Subcutaneous adipose tissue (tissue), 4 donors: ENCODE measurements at places on chromosomes 12 and 14. TPM values are rescaled to one million over a fixed set of nuclear protein-coding genes. Genes with fewer than 3 reads are reported as not detected.

Gene MAPK1IP1L
- total RNA-seq = 27.7 TPM

Gene RPGRIP1
- 0.68 TPM for total RNA-seq

Gene TMEM179
- not detected for total RNA-seq

Gene OXA1L
- total RNA-seq = 88.9 TPM
